ENCODE measurements at places on chromosomes 11 and 22. TPM values are rescaled to one million over a fixed set of nuclear protein-coding genes. Genes with fewer than 3 reads are reported as not detected.

The CABP7 gene
- 0.52 TPM for total RNA-seq

The SLC39A13 gene
- total RNA-seq, result 23.2 TPM

The BIRC3 gene
- 8.7 TPM for total RNA-seq

The C11orf24 gene
- 42.3 TPM for total RNA-seq

The TRIM6 gene
- 24.7 TPM for total RNA-seq

The LMNTD2 gene
- 1.1 TPM for total RNA-seq

The ARHGAP42 gene
- total RNA-seq, result 7.0 TPM

The DBX1 gene
- total RNA-seq, result not detected

The MIEF1 gene
- 11.9 TPM for total RNA-seq

The PAAF1 gene
- 10.0 TPM for total RNA-seq

Measured in M059J (cell line).